ENCODE measurements at places on chromosomes 7 and 10. TPM values are rescaled to one million over a fixed set of nuclear protein-coding genes. Genes with fewer than 3 reads are reported as not detected.

- ATAC-seq: no peak
Observed at GRCh38 chr10:46250481-46250880, 36.3 kb upstream of the ANTXRL start.

ASZ1 gene
- not detected for total RNA-seq

DNA sequence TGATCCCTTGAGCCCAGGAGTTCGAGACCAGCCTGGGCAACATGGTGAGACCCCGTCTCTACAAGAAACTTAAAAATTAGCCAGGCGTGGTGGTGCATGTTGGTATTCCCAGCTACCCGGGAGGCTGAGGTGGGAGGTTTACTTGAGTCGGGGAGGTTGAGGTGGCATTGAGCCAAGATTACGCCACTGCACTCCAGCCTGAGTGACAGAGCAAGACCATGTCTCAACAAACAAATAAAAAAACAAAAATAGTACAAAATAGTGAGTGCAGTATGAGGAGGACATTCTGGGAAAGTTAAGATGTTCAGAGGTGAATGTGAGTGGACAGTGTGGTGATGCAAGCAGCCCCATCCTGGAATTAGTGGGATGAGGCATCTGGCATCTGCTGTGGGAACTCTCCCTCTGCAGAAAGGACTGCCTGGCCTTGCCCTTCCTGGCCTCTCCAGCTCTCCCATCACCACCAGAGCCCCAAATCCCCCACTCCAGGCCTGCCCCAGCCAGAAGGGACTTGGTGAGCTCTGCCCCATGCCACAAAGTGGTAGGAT lies 96.6 kb upstream of the PARD3 start:
- ATAC-seq: no peak

DNA sequence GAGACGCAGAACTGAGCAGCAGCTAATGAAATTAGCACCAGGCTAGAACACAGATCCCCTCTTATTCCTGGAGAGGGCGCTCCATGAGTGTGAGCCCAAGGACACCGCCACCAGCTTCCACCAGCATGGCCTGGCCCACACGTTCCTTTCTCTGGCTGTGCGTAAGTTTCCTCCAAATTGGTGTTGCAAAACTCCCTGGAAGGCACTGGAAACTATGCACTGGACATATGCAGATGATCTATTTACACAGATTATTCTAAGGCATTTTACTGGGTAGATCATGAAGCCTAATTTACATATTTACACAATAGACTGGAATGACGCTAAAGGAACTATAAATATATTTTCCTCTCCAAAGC lies 455.6 kb upstream of the FOXK1 start:
- ATAC-seq: no peak

SLC26A4 gene
- not detected for total RNA-seq

DNA sequence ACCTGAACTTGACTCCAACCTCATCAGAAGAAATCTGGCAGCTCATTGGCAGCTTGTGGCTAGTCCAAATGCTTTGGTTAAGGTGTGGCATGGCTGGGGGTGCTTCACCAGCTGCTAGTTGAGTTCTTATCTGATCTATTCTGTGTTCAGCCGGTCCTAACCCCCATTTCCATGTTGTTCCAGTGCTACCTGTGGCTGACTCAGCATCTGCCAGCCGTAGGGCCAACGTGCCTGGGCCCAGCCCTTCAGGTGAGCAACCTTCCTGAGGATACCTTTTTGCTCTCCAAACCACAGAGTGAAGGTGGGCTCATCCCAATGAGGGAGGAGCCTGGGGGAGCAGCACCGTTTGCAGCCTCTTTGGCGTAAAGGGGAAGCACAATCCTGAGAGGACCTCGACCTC lies 46.8 kb upstream of the C10orf120 start:
- no peak for ATAC-seq

DNA sequence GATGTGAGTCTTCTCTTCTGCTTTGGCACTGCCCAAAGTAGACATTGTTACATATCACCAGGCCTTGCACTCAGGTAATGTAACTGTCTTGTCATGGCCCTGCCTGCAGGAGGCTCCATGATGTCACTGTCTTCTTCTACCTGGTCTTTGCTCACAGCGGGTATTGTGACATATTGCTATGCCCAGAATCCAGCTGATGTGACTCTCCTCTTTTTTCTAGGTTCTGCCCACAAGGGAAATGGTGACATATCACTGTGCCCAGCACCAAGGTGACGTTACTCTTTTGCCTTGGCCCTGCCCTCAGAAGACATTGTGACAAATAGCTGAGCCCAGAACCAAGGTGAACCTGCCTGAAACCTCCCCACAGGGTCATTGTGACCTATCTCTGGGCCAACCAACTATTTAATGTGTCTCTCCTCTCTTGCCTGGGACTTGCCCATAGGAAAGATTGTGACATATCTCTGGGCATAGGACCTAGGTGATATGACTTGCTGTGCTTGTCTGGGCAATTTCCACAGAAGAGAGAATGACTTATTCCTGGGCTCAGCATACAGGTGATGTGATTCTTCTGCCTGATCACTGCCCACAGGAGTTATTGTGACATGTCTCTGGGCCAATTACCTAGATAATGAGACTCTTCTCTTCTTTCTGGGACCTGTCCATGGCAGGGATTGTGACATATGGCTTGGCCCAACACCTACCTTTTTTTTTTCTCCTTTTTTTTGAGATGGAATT lies 26.5 kb upstream of the ZNF107 start:
- no peak for ATAC-seq

DNA sequence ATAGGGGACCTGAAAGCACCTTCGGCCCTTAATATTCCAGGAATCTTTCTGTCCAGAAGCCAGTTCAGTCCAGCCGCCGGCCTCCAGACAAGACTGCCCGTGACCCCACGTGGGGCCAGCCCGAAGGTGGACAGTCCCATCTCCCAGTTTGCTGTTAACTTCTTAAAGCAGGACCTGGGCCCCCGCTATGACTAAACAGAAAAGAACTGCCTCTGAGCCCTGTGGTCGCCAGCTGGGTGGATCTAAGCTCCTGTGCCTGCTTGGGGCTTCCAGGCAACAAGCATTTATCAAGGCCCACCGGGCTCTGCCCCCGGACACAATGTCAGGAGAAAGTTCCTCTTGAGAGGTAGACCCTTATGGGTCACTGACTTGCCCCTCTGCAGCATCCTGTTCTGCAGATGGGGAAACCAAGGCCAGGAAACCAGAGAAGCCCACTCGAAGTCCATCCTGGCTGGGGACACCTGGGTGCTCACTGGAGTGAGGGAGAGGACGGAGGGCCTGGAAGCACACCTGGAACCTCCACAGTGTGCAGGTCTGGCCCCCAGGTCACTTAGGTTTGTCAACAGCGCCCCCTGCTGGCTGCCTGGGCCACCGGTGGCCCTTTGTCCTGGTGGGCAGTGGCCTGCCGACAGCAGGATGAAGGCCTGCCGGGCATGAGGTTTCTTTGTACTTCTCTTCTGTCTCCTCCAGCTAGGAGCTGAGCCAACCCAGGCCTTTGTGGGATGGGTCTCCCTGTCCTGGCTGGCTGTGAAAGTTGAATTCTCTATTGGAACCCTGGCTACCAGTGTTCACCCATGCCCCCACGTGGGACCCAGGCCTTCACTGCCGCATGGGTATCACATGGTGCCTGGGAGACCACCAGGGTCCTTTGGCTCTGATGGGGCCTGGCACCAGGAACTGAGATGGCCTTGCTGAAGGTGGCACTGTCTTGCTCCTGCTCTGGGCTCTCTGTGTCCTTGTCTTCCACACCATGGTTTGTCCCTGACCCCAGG lies 128.0 kb downstream of the ZMIZ1 start:
- peak; percentile 34 for ATAC-seq
